ENCODE measurements at places on chromosomes 4 and X.
A peak's percentile ranks its signal among the peaks of the same experiment; 100 is the strongest.

DNA sequence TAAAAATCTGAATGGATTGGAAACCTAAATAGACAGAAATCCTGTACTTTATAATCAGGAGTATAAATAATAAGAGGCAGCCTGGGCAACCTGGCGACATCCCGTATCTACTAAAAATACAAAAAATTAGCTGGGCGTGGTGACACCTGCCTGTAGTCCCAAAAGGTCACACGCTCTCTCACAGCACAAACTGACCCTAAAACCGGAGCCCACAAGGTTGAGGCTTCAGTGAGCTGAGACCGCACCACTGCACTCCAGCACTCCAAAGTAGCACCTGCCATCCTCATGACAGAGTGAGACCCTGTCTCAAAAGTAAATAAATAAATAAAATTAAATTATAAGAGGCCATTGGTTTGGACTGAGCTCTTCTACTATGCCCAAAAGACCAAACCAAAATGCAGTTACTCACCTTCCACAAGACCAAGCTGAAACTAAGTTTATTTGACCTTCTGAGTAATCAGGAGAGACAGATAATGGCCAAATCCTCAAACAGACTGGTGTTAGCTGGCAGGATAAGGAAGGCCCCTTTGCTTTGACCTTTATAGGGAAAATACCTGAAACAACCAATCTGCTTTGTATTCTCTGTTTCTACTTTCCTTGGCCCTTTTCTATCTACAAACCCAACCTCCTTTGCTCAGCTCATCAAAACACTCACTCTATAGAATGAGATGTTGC is 3.2 kb upstream of the GRSF1 start:
- peak; percentile 60 for DNase-seq

DNA sequence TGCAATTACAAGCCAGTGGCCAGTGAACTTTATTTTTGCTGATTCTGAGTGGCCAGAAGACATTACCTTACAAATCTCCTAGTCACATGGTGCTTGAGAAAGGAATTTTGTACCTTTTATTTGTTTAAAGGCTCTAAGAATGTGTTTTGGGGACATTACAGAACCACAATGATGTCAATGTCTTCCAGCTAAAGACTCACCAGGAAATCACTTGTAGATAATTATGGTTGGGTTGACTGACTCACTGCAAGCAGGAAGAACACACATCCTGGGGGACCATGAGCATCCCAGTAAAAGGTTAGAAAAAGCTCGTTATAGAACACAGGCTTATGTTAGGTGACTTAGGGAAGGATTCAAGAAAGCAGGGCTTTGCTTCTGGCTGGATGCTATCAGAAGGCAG is 119.4 kb upstream of the FAM9B start:
- no peak for DNase-seq

GRCh38 chr4:45693746-45694145 is 430.1 kb downstream of the GABRG1 start:
- DNase-seq, result no peak

DNA sequence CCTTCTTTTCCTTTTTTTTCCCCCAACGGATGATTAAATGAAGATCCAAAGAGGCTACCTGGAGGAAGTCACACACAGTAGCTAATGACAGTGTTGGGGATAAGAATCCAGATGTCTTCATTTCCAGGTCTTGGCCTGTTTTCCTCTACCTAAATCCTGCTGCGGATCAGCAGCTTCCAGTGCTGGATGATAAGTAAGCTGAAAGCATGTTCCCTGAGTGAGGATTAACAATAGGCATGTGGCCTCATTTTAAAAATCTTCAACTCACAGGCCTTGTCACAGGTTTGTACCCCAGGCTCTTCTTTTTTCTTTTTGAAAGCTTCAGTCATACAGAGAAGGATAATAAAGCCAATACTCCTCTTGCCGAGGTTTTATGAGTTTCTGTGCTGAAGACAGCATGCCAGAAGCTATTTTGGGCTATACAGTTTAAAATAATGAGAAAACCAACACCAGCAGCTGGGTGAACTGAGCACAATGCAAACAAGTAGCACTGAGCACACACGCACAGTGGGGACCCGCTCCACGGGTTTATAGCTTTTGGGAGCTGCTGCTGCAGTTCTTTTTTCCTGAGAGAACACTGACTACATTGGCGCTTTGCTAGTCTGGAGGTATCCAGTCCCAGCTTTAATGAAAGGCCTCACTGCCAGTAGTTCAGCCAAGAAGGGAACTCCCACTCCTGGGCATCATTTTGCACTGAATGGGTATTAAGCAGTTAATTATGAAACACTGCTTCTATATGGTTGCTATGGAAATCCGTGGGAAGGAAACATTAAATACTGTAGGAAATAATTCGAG is 184.2 kb upstream of the CTSO start:
- no peak for DNase-seq

- no peak for DNase-seq
These were observed 41.4 kb upstream of the MAGEA4 start for GRCh38 chrX:151871244-151871643.

- no peak for DNase-seq
These were observed 126.0 kb upstream of the CXorf66 start for GRCh38 chrX:140091125-140091886.

- no peak for DNase-seq
These were observed 146.9 kb downstream of the STIM2 start for GRCh38 chr4:27007507-27007906.

GRCh38 chr4:100049872-100050271 is 99.8 kb upstream of the H2AZ1 start:
- DNase-seq, result no peak

GRCh38 chrX:153885208-153885787 is 675 bp downstream of the L1CAM start:
- DNase-seq, result no peak

- DNase-seq, result no peak
These were observed 101.2 kb downstream of the TRAPPC11 start for GRCh38 chr4:183760326-183760725.

GRCh38 chrX:145716226-145716625 is 101.4 kb upstream of the SLITRK2 start:
- DNase-seq, result no peak

- DNase-seq, result no peak
These were observed 18.1 kb downstream of the CCSER1 start for GRCh38 chr4:90145319-90145718.

- peak; percentile 47 for DNase-seq
These were observed 30.5 kb downstream of the AFF1 start for GRCh38 chr4:86965019-86965976.

- DNase-seq, result no peak
These were observed 137.5 kb downstream of the PALLD start for GRCh38 chr4:168634276-168634802.

DNA sequence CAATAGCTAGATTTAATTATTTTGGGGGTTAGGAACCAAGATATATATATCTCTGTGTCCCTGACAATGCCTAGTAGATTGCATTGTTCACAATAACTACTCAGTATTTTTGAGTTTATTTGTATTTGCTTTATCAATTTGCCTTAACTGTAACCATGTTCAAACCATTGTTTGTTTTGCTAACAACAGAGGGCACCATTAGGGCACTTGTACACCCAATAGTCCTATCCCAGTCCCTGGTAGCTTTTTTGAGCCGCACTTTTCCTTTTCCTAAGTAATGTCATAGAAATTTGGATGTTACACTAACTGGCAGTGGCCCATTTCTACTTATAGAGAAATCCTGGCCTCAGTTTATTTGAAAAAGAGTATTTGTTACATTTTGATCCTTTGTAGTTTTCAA is 575 bp upstream of the KLHL5 start:
- DNase-seq, result no peak

- DNase-seq, result no peak
These were observed 83.0 kb downstream of the AFF1 start for GRCh38 chr4:87017580-87018342.

- no peak for DNase-seq
These were observed 23.5 kb downstream of the PDGFC start for GRCh38 chr4:156948133-156948532.

- peak; percentile 70 for DNase-seq
These were observed at the start of gene FSTL5 for GRCh38 chr4:162163892-162164759. Gene FSTL5, minus strand, starts transcription at chr4:162164000. Its CDS starts 52,604 bp downstream, at chr4:162111396.

- no peak for DNase-seq
These were observed 61.1 kb upstream of the RBMX start for GRCh38 chrX:136941396-136942337.

GRCh38 chrX:110146521-110146920 is 143.6 kb downstream of the TMEM164 start:
- DNase-seq, result peak; percentile 66

GRCh38 chr4:168509786-168510185 is 12.9 kb downstream of the PALLD start:
- DNase-seq, result no peak

DNA sequence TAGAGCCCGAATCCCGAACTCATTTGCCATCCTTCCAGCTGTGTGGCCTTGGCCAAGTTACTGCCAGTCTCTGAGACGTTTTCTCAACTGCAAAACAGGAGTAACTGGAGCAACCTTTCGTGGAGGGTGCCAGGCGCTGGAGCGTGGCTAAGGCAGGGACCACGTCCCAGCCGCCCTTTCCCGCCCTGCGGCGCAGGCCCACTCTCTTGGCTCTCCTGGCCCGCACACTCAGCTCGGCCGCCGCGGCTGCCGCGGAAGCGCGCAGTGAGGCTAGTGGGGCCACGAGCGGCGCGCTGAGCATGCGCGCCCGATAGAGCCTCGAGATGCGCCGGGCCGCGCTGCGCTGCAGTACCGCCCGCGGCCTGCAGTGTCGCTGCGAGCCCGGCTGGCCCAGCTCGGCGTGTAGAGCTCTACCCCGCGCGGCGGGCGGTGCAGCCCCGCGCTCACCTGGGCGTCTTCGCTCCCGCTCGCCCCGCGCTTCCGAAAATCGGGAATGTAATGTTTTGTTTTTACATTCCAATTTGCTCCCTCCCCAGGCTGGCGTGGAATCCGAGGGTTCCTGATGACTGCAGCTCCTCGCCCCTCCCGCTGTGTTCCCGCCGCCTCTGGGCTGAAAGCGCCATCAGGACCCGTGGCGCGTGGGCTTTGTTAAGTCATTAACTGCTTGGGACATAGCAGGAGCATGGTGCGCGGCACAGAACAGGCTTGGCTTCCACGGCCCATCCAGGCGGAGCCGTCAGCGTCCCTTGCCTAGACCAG is 4.0 kb upstream of the ZNF518B start:
- DNase-seq, result no peak

DNA sequence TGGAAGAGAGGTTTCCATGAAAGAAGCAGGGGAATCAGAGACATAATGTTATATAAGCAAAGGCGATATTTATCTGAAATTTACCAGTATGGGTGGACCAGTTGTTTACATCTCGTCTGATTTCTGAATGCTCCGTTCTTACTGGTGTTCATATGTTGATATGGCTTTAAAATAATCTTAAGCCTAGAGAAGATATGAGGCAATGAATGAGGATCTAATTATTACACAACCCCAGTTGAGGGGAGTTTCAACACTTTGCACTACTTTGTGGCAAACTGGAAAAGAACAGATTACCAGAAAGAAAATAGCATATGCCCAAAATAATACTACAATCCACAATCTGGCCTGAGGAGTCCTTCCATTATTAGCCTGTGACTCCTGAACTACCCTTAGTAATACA is 263.3 kb upstream of the MAGEB2 start:
- no peak for DNase-seq

DNA sequence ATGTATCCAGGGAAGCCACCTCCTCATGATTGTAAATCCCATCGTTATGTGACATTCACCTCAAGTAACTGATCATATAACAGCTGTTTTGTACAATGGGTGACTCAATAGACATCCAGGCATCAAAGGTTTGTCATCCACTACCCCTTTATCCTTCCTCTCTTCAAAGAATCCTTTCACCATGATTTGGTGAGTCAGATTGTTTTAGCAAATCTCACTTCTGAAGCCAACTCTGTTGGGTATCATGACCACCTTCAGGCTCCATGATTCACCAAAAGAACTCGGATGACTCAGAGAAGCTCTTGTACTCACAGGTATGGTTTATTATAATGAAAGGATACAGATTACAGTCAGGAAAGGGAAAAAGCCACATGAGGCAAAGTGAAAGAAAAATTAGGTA is 132.1 kb downstream of the PWWP3B start:
- DNase-seq, result no peak

GRCh38 chr4:65865489-65865888 is 195.2 kb upstream of the EPHA5 start:
- DNase-seq, result peak; percentile 44

GRCh38 chr4:29058531-29058930 is 1661.6 kb upstream of the PCDH7 start:
- no peak for DNase-seq

DNA sequence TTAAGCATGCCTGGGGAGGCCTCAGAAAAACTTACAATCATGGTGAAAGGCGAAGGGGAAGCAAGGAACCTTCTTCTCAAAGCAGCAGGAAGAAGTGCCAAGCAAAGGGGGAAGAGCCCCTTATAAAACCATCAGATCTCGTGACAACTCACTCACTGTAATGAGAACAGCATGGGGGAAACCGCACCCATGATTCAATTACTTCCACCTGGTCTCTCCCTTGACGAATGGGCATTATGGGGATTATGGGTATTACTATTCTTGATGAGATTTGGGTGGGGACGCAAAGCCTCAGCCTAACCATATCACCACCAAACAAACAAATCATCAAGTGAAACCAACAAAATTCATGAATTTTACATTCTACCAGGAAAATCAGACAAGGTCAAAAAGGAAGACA is 76.7 kb upstream of the TAB3 start:
- no peak for DNase-seq

DNA sequence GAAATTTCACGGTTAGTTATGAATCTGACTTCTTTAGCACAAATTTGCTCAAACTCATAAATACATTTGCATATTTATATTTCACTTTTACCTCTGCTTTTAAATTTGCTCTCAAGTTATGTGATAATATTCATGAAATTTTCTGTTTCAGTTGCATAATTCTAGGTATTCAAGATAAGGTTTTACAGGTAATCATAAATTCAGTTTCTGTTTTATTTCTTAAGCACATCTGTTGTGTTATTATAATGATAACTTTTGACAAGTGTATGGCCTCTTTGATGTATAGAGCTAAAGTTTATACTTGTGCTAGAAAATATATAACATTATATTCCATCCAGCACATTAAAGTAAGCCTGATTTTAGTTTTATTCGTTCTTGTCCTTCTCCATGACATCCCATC is 308.1 kb downstream of the SLC7A11 start:
- DNase-seq, result no peak
